ENCODE measurements at places on chromosomes 5 and 9.

- peak; percentile 24 for DNase-seq
Measured at GRCh38 chr5:68216245-68217046, 890 bp downstream of the PIK3R1 start.

DNA sequence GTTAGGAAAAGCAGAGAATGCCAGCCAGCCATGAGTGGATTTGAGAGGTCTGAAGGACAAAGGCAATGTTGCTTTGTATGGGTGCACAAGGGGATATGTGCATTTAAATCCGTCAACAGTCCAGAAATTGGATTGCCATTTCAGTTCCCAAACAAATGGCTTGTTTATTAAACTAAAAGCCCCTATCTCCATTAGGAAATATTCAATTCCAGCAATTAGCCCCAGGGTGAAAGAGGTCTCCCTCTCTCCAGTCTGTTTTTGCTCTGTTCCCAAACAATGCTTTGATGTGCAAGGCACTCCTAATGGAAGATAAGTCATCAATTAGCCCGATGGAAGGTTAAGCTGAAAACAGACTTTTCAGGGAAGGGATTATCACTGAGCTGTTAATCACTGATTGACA lies 101.3 kb downstream of the C9orf152 start:
- DNase-seq, result no peak

DNA sequence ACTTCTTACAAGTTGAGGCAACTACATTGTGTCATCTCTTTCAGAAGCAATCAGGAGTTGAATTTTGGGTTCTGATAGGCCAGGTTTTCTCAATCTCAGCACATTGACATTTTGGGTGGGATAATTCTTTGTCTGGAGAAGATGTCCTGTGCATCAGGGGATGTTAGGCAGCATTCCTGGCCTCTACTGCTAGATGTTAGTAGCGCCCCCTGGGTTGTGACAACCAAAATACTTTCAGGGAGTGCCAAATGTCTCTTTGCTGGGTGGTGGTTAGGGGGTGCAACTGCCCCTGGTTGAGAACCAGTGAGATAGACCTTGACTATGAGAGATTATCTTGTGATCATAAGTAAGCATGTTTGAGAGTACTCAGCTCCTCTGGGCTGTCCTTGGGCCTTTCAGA lies 164.3 kb upstream of the KLF9 start:
- no peak for DNase-seq

- no peak for DNase-seq
Measured at GRCh38 chr5:114430532-114430931, 68.7 kb downstream of the KCNN2 start.

GRCh38 chr5:10536931-10537579 lies 26.8 kb upstream of the ANKRD33B start:
- no peak for DNase-seq
